Thymus (tissue), 14 donors: ENCODE measurements at places on chromosomes 12 and 14. TPM values are rescaled to one million over a fixed set of nuclear protein-coding genes. Genes with fewer than 3 reads are reported as not detected.

DNA sequence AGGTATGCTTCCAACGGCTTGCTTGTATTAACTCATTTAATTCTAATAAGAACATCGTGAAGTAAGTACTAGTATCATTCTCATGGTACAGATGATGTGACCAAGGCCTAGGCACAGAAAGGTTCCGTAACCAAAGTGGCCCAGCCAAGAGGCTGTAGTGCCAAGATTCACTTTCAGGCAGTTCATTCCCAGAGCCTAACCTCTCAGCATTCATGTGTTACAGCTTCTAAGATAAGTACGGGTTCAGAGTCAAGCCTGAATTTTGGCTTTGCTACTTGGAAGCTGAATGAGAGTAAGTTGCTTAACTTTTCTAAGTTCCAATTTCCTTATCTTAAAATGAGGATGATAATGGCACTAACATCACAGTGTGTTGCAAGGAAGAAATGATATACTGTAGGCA lies 379.9 kb downstream of the AEBP2 start:
- H3K27ac ChIP-seq = no peak overlapping the region
- no peaks in the 10 kb centered on the region for H3K36me3 ChIP-seq
- H3K4me1 ChIP-seq = no peaks in the 10 kb centered on the region
- H3K27me3 ChIP-seq = no peaks in the 10 kb centered on the region

GRCh38 chr12:116881325-116881876 lies at the start of gene HRK:
TSS of gene HRK (minus strand) at chr12:116881441. CDS start at chr12:116881307, 134 bp downstream.
- peaks cover 68% of the 10 kb centered on the region for H3K27me3 ChIP-seq
- H3K36me3 ChIP-seq = no peaks in the 10 kb centered on the region
- DNase-seq = no peak
- peaks cover 22% of the 10 kb centered on the region for H3K4me1 ChIP-seq
- peak within 1 kb of the TSS; percentile 58 for H3K4me3 ChIP-seq
- no peak within 1 kb of the TSS for H3K27ac ChIP-seq

DNA sequence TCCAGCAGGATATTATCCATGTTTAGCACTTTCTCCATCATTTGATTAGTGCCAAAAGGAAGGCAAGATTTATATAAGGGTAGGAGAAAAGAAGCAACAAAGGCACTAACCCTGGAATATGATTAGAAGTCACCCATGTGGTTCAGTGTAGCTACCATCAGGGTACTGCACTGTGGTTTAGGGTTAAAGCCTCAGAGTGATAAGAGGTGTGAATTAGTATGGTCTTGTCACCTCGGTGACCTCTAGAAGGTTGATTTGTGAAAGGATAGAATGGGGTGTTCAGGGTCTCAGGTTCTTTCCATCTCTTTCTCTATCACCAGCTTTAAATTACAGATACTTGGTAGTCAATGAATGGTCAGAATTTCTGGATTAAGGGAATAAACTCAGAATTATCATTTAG lies 103.0 kb upstream of the TMTC2 start:
- no peaks in the 10 kb centered on the region for H3K4me1 ChIP-seq
- DNase-seq = no peak
- H3K27me3 ChIP-seq = no peaks in the 10 kb centered on the region
- no peak overlapping the region for H3K4me3 ChIP-seq
- H3K36me3 ChIP-seq = no peaks in the 10 kb centered on the region
- H3K27ac ChIP-seq = no peak overlapping the region

DNA sequence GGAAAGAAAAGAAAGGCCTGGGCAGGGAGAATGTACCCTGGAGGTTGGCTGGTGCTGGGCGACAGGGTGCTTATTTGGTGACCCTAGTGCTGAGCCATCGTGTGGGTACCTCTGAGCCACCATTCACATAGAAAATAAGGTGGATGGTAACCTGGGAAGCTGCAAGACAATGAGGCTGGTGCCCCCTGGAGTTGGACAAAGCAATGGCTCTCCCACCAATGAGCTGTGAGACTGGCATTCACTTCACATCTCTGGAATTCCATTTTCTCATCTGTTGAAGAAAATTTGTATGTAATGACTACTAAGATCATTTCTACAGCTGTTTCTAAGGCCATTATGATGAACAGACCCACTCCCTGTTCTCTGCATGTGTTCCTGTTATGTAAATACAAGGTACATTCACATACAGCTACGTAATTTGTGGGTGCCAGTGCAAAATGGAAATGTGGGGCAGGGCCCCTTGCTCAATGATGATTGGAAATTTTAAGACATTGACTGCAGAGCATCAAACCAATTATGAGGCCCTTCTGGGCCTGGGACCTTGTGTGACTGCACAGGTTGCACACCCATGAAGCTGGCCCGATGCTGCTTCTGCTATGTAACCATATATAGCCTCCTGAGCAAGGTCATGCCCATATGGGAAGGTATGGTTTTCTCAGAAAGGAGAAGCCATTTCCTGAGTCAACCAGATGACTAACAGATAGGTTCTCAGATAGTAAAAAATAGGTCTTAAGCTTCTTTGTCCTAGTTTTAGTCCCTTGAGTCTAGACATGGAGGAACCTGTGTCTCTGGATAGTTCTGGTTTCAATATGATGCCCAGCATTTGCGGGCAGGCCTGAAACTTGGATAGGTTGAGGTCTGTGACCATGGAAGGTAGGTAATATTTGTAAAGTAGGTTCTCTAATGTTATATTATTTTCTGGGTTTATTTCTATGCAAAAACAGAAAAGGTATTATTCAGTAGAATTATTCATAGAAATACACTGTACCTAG lies 63.4 kb upstream of the IGF1 start:
- no peaks in the 10 kb centered on the region for H3K36me3 ChIP-seq
- no peak overlapping the region for H3K27ac ChIP-seq
- no peaks in the 10 kb centered on the region for H3K4me1 ChIP-seq

- peaks cover 99% of the 10 kb centered on the region for H3K27me3 ChIP-seq
- H3K27ac ChIP-seq = no peak overlapping the region
- no peaks in the 10 kb centered on the region for H3K36me3 ChIP-seq
- H3K4me3 ChIP-seq = no peak overlapping the region
- DNase-seq = no peak
Observed at GRCh38 chr12:106584104-106585064, 1.6 kb downstream of the RFX4 start.

DNA sequence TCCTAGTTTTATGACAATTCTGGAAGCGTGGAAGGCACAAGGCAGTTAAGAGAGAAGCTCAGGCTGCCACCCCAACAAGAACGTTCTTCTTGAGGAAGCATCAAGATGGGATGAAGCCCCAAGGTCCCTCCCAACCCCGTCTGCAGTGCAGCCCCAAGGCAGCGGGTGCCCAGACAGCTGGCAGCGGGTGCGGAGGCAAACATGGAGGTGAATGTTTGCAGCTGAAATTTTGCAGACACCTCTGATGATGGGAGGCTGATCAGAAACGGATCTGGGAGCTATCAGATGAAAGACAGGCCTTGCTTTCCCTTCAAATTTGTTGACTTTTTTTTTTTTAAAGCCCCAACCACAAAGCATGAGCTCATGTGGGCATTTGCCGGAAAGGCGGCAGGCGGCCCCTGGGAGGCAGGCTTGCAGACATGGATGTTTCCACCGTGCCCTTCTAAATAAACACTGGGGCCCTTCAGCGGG lies 230.7 kb upstream of the RTL1 start:
- H3K27me3 ChIP-seq = no peaks in the 10 kb centered on the region
- peaks cover 34% of the 10 kb centered on the region for H3K4me1 ChIP-seq
- H3K36me3 ChIP-seq = no peaks in the 10 kb centered on the region
- H3K27ac ChIP-seq = peak overlapping the region; percentile 63
- H3K4me3 ChIP-seq = no peak overlapping the region

KRT72 gene
- total RNA-seq = 0.33 TPM

- H3K4me3 ChIP-seq = peak overlapping the region; percentile 89
- H3K4me1 ChIP-seq = peaks cover 31% of the 10 kb centered on the region
- no peaks in the 10 kb centered on the region for H3K27me3 ChIP-seq
- peak overlapping the region; percentile 95 for H3K27ac ChIP-seq
- peaks cover 33% of the 10 kb centered on the region for H3K36me3 ChIP-seq
Observed at GRCh38 chr12:57476993-57477709, 2.5 kb downstream of the ARHGAP9 start.

DNA sequence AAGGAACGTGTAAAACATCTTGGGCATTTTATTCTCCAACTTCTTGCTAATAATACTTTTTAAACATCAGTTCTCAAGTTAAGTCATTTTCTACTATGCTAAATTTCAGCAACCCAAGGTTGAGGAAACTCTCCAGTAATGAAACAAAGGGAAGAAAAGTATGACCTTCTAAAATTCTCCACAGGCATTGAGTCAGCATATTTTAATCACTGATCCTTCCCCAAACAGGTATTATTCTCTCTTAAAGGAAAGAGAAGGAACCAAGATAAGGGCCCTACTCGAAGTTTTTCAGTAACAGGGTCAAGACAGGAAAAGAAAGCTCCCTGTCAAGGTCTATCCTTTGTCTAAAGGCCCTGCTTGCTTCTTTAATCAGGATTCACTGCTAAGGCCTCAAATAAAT lies 3.0 kb downstream of the KICS2 start:
- no peak overlapping the region for H3K4me3 ChIP-seq
- H3K27ac ChIP-seq = no peak overlapping the region
- DNase-seq = no peak
- peaks cover 10% of the 10 kb centered on the region for H3K4me1 ChIP-seq

- H3K27ac ChIP-seq = no peak overlapping the region
- no peak for DNase-seq
- no peak overlapping the region for H3K4me3 ChIP-seq
- H3K4me1 ChIP-seq = no peaks in the 10 kb centered on the region
- no peaks in the 10 kb centered on the region for H3K36me3 ChIP-seq
Observed at GRCh38 chr14:52026901-52027300, 37.6 kb downstream of the RTRAF start.

ART4 gene
- 0.38 TPM for total RNA-seq

BMP4 gene
- total RNA-seq = 0.99 TPM

GRCh38 chr12:107264667-107265066 lies 171.3 kb upstream of the CRY1 start:
- H3K4me3 ChIP-seq = no peak overlapping the region
- H3K36me3 ChIP-seq = no peaks in the 10 kb centered on the region
- no peaks in the 10 kb centered on the region for H3K4me1 ChIP-seq
- no peak for DNase-seq
- H3K27me3 ChIP-seq = no peaks in the 10 kb centered on the region
- no peak overlapping the region for H3K27ac ChIP-seq

DNA sequence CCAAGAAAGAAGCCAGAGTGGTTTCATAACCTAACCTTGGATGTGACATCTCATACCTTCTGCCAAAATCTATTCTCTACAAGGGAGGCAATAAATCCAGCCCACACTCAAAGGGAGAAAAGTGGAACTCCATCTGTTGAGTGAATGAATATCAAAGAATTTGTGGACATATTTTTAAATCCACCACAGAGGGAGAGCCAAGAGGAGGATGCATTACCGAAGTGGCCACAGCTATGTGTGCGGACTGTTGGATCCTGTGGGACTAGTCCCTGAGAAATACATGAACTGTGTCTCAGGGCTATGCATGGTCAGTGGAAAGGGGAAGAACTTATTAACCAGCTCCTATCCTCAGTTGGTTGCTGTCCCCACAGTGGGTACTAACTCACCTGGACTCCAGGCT lies 273.9 kb downstream of the NUAK1 start:
- no peak overlapping the region for H3K4me3 ChIP-seq
- no peaks in the 10 kb centered on the region for H3K36me3 ChIP-seq
- no peaks in the 10 kb centered on the region for H3K27me3 ChIP-seq
- no peaks in the 10 kb centered on the region for H3K4me1 ChIP-seq

DNA sequence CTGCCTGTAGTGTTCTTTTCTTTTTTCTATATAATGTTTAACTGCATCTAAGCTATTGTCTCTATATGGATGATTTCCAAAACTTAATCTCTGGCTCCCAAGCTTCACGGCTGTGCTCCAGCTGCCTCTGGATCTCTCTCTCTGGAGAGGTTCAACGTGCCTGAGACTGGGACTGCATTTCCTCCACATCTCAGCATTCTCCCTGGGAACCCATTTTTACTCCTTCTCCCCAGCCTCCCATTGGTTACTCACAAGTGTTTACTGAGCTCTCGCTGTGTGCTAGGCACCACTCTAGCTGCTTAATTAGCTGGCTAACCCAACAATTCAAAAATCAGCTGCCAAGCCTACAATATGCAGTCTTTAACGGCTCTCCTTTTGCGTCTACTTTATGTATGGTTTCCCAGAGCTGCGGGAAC lies 34.7 kb downstream of the FBXL14 start:
- H3K4me3 ChIP-seq = no peak overlapping the region
- no peaks in the 10 kb centered on the region for H3K27me3 ChIP-seq
- H3K36me3 ChIP-seq = no peaks in the 10 kb centered on the region
- H3K27ac ChIP-seq = no peak overlapping the region
- DNase-seq = no peak
- no peaks in the 10 kb centered on the region for H3K4me1 ChIP-seq

GRCh38 chr12:62629971-62630739 lies 163.5 kb downstream of the MON2 start:
- H3K4me3 ChIP-seq = no peak overlapping the region
- H3K27me3 ChIP-seq = peaks cover 6% of the 10 kb centered on the region
- no peaks in the 10 kb centered on the region for H3K36me3 ChIP-seq
- DNase-seq = no peak
- no peak overlapping the region for H3K27ac ChIP-seq

BDKRB1 gene
- total RNA-seq = 0.05 TPM

TAS2R42 gene
- 0.09 TPM for total RNA-seq

SLC7A8 gene
- total RNA-seq = 3.2 TPM

VWF gene
- total RNA-seq = 6.7 TPM

TBX5 gene
- total RNA-seq = not detected

SERPINA3 gene
- 1.3 TPM for total RNA-seq

C3AR1 gene
- total RNA-seq = 8.2 TPM

GRCh38 chr12:78680596-78680995 lies 184.0 kb upstream of the SYT1 start:
- no peaks in the 10 kb centered on the region for H3K36me3 ChIP-seq
- no peaks in the 10 kb centered on the region for H3K4me1 ChIP-seq
- no peaks in the 10 kb centered on the region for H3K27me3 ChIP-seq
- no peak overlapping the region for H3K27ac ChIP-seq

PRB2 gene
- 0.05 TPM for total RNA-seq

GRCh38 chr12:100529756-100530350 lies 43.6 kb upstream of the GAS2L3 start:
- no peak overlapping the region for H3K27ac ChIP-seq
- no peak overlapping the region for H3K4me3 ChIP-seq
- no peaks in the 10 kb centered on the region for H3K27me3 ChIP-seq
- no peak for DNase-seq
- H3K36me3 ChIP-seq = no peaks in the 10 kb centered on the region

- H3K27ac ChIP-seq = peak overlapping the region; percentile 48
- no peak overlapping the region for H3K4me3 ChIP-seq
- no peak for DNase-seq
- no peaks in the 10 kb centered on the region for H3K4me1 ChIP-seq
Observed at GRCh38 chr12:75978677-75979076, 52.9 kb downstream of the PHLDA1 start.

DNA sequence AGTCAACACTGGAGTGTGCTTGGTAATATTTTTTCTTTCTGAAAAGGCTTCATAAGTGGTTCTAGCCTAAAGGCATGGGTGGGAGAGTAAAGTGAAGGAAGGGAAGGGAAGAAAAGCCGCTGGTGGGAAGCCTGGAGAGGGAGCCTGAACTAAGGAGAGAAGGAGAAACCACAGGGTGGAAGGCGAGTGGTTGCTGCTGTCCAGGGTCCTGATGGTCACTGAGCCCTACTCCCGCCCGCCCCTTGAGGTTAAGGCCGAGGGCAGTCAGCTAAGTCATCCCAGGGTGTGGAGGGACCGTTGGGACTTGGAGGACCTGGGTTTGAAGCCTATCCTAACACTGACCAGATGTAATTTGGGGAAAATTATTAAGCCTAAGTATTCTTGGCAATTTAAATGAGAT lies 189.1 kb downstream of the PIWIL1 start:
- no peaks in the 10 kb centered on the region for H3K36me3 ChIP-seq
- no peak overlapping the region for H3K27ac ChIP-seq
- H3K4me1 ChIP-seq = no peaks in the 10 kb centered on the region
- H3K4me3 ChIP-seq = no peak overlapping the region

GRCh38 chr14:55130196-55130550 lies 1.1 kb downstream of the LGALS3 start:
- H3K4me1 ChIP-seq = peaks cover 4% of the 10 kb centered on the region
- H3K27me3 ChIP-seq = peaks cover 50% of the 10 kb centered on the region
- H3K4me3 ChIP-seq = peak overlapping the region; percentile 56
- no peaks in the 10 kb centered on the region for H3K36me3 ChIP-seq
- no peak for DNase-seq
- H3K27ac ChIP-seq = peak overlapping the region; percentile 86
